ENCODE measurements at places on chromosomes 16 and 17. TPM values are rescaled to one million over a fixed set of nuclear protein-coding genes. Genes with fewer than 3 reads are reported as not detected.

The NTN1 gene
- total RNA-seq = 17.3 TPM

The FBXW10 gene
- total RNA-seq = 0.83 TPM

DNA sequence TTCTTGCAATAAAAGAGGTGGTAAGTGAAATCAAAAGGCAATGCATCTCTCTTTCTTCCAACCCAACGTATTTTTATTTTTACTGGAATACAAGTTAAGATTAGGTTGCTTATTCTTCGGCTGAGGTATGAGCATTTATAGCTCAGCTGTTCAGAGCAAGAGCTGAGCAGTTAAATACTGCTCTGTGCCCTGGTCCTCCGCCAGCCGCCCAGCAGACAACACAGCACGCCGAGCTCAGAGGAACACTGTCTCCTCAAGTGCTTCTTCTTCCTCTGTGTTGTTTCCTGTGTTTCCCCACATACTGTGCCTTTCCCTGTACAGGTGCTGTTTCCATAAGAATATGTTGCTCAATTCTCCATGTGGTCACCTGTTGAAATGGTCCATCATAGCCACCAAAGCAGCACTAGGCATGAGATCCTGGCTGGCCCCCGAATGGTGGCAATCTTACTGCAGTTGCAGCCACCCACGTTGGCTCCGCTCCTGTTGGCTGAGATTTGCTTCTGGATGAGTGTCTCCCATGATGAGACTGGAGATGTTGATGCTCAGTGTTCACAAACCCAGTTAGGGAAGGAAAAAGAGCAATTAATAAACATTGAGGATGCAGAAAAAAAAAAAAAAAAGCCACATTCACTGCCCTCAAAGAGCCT is 515.3 kb downstream of the GRIN2A start:
- H3K36me3 ChIP-seq = no peaks in the 10 kb centered on the region
- H3K27me3 ChIP-seq = no peaks in the 10 kb centered on the region
- H3K4me3 ChIP-seq = no peak overlapping the region
- no peak overlapping the region for H3K27ac ChIP-seq
- no peak for DNase-seq

- H3K27ac ChIP-seq = no peak overlapping the region
- H3K27me3 ChIP-seq = no peaks in the 10 kb centered on the region
- H3K4me1 ChIP-seq = no peaks in the 10 kb centered on the region
- no peak for DNase-seq
Measured at GRCh38 chr17:18025945-18026776, 12.8 kb downstream of the ATPAF2 start.

DNA sequence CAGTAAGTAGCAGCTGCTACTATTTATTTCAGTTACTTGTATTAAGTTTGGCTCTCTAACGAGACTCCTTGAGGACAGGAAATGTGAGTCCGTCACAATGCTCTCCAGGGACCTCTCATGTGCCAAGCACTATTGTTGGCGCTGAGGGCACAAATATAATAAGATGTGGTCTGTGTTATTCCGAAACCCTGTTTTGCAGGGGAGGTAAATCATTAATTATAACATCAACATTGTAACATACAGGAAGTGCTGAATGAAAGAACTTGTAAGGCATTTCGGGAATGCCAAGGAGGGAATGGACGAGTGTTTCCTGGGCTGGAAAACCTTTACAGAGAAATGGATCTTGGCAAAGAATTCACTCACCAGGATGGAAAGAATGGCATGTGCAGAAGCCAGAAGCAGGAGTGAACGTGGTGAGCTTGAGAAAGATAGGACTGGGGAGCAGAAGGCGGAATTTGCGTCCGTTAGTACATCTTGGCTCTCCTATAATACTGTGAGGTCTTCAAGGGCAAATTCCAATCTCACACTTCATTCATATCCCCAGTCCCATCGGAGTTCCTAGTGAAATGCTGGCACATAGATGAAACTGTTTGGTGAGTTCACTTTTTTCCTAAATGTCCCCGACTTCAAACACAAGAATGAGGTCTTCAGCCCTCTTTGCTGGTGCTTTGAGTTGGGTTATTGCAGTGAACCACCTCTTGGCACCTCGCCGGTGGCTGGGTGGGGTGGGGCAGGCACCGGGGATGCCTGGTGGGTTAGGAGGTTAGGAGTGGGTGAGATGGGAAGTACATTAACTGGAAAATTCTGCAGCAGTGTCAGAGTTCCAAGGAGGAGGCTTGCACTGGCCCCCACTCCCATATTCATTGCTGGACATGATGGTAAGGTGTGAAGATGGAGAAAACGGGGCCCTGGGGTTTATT is 11.5 kb downstream of the TAC4 start:
- no peaks in the 10 kb centered on the region for H3K27me3 ChIP-seq
- no peak overlapping the region for H3K4me3 ChIP-seq
- no peak overlapping the region for H3K27ac ChIP-seq
- H3K4me1 ChIP-seq = no peaks in the 10 kb centered on the region
- H3K36me3 ChIP-seq = peaks cover 22% of the 10 kb centered on the region

DNA sequence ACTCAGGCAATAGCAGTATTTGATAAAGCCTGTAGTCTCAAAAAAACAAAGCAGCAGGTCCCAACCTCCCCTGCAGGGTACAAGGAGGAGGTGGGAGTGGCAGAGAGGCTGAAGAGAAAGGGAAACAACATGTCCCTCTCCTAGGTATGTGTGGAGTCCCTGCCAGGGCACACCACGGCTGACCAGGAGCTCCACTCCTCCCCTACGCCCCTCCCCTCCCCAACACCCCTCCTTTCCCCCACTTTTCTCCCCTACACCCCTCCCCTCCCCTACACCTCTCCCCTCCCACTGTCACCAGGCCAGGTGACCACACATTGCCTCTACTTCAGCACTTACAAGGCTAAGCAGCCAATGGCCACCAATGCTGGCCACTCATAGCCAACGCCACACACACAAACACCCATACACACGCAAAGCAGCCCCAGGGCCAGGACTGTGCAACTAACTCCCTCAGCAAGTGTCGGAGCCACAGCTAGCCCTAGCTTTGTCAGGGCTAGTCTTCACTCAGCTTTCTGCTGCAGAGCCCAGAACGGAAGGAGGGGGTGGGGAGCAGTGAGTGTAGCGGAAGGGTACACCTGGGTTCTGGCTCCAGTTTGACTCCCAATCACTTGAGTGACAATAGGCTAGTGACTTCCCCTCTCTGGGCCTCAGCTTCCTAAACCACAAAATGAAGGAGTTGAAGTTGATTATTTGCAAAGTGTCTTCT is 8.2 kb downstream of the CAVIN1 start:
- H3K36me3 ChIP-seq = no peaks in the 10 kb centered on the region
- DNase-seq = no peak
- no peak overlapping the region for H3K4me3 ChIP-seq
- no peaks in the 10 kb centered on the region for H3K27me3 ChIP-seq
- no peaks in the 10 kb centered on the region for H3K4me1 ChIP-seq

- H3K36me3 ChIP-seq = no peaks in the 10 kb centered on the region
- no peaks in the 10 kb centered on the region for H3K27me3 ChIP-seq
- H3K4me3 ChIP-seq = no peak overlapping the region
- H3K27ac ChIP-seq = no peak overlapping the region
- no peak for DNase-seq
Measured at GRCh38 chr17:6506679-6507231, 49.6 kb downstream of the PITPNM3 start.

- H3K4me3 ChIP-seq = no peak overlapping the region
- DNase-seq = no peak
- no peaks in the 10 kb centered on the region for H3K36me3 ChIP-seq
- H3K27me3 ChIP-seq = no peaks in the 10 kb centered on the region
Measured at GRCh38 chr17:69760562-69760961, 314.5 kb upstream of the KCNJ16 start.

DNA sequence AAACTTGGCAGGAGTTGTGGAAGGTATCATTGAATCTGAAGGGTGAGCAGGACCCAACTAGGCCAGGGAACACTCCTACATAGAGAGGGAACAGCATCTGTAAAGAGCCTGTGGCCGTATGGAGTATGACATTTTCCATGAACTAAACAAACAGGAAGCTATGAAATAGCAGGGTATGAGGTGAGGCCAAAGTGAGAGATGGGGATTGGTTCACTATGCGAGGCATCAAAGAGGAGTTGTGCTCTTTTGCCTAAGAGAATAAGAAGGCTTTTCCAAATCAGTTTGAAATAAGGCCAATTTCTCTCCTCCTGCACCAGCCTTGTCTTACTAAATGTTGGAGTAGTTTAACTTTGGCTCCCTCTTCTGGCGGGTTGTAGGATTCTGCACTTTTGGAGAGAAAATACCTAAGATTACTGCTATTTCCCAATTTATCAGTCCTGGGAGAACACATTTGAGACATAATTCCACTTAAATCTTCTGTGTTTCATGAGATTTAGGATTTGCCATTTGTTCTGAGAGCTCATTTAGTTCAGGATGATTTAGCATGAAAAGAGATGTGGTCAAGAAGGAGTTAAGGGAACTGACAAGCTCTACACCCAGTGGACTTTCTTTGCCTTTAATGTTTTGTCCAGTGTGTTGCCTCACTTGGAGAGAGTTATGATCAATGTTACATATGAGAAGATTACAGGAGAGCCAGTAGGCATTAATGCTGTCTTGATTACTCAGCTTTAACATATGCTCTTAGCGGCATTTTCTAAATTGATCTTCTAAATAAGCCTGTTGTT is 55.4 kb downstream of the TNRC6C start:
- no peak overlapping the region for H3K4me3 ChIP-seq
- no peak overlapping the region for H3K27ac ChIP-seq
- no peaks in the 10 kb centered on the region for H3K36me3 ChIP-seq
- no peaks in the 10 kb centered on the region for H3K4me1 ChIP-seq
- H3K27me3 ChIP-seq = no peaks in the 10 kb centered on the region

Measured in Peyer's patch (tissue), 4 donors.